Natural killer cell (primary cell): ENCODE measurements at places on chromosomes 16 and 17.

DNA sequence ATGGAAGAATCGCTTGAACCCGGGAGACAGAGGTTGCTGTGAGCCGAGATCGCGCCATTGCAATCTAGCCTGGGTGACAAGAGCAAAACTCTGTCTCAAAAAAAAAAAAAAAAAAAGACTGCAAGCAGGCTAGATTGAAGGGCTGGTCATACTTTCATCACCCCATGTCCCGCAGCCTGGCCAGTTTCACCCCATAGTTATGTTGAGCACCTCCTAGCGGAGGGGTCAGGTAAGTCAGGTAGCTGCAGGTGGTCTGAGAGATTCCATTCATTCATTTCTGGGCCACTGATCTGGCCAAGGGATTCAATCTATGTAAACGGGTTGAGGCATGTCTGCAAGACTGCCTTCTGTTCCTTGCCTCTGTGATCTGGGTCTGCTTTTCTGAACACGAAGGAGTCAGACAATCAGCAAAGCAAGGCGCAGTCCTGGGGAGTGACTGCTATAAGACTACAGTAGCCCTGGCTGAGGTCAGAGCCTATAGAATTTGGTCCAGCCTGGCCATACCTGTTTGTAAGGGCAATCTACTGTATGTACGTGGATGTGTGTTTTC lies 23.6 kb upstream of the BPTF start:
- peaks cover 5% of the 10 kb centered on the region for H3K4me1 ChIP-seq
- no peak for DNase-seq
- H3K27ac ChIP-seq: no peak overlapping the region
- no peaks in the 10 kb centered on the region for H3K27me3 ChIP-seq
- no peaks in the 10 kb centered on the region for H3K36me3 ChIP-seq

DNA sequence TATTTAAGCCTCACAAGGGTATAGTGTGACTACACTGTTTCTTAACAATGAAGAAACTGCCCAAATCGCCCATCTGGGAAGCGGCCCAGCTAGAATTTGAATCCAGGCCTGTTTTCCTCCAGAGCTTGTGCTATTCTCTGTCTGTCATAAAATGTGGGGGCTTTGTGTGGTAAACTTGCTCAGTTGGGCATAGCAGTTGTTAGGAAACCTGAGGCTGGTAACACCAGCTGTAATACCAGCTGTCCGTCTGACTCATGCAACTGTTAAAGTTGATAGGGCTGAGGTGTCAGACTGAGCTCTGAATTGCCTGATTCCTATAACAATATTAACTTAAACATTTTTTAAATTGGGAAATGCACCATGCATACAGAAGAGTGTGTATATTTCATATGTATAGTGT lies 9.3 kb downstream of the NOD2 start:
- H3K4me3 ChIP-seq: no peak overlapping the region
- H3K27ac ChIP-seq: no peak overlapping the region
- no peak for DNase-seq
- H3K36me3 ChIP-seq: no peaks in the 10 kb centered on the region

DNA sequence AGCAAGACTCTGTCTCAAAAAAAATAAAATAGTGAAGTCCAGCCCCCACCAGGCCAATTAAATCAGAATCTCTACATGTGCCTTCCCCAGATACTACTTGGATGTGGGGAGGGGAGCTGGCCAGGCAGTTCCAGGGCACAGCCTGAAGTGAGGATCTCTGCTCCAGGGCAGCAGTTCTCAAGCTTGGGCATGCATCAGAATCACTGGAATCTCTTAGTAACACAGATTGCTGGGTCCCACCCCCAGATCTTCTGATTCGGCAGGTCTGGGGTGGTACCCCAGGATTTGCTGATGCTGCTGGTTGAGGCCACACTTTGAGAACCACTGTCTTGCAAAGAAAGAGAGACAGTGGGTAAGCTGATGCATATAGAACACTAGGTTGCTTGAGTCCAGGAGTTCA lies 8.3 kb upstream of the CDH5 start:
- no peak overlapping the region for H3K4me3 ChIP-seq
- no peaks in the 10 kb centered on the region for H3K36me3 ChIP-seq
- H3K4me1 ChIP-seq: peaks cover 18% of the 10 kb centered on the region
- H3K27me3 ChIP-seq: peaks cover 3% of the 10 kb centered on the region
- no peak for DNase-seq

DNA sequence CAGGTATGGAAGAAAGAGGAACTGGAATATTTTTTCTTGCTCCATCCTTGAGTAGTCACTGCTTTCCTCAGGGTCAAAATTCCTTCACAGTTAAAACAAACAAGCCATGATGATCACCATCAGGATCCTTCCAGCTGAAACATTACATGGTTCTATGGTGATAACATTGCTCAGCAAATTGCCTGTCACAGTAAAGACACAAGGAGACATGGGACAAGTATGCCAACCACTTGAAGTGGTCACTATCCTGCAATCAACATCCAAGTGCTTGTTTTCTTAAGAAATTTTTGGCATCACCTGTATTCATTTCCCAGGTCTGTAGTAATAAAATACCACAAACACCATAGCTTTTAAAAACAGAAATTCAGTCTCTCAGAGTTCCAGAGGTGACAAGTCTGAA lies 662.2 kb downstream of the CDH8 start:
- DNase-seq: no peak
- H3K36me3 ChIP-seq: no peaks in the 10 kb centered on the region
- H3K4me1 ChIP-seq: no peaks in the 10 kb centered on the region
- no peak overlapping the region for H3K27ac ChIP-seq
- H3K4me3 ChIP-seq: no peak overlapping the region
- no peaks in the 10 kb centered on the region for H3K27me3 ChIP-seq

- peaks cover 36% of the 10 kb centered on the region for H3K4me1 ChIP-seq
- peak within 1 kb of the TSS; percentile 86 for H3K27ac ChIP-seq
- peak within 1 kb of the TSS; percentile 92 for H3K4me3 ChIP-seq
- peak; percentile 78 for DNase-seq
- H3K27me3 ChIP-seq: no peaks in the 10 kb centered on the region
- peaks cover 2% of the 10 kb centered on the region for H3K36me3 ChIP-seq
Measured at GRCh38 chr16:726438-727290, at the start of the genes CCDC78 and HAGHL. Gene CCDC78, minus strand, starts transcription at chr16:726443. Its CDS starts 76 bp downstream, at chr16:726367. Gene HAGHL, plus strand, starts transcription at chr16:727106. Its CDS starts 404 bp downstream, at chr16:727510.

GRCh38 chr16:31229501-31229900 lies 12.6 kb upstream of the PYDC1 start:
- H3K4me3 ChIP-seq: no peak overlapping the region
- H3K27ac ChIP-seq: no peak overlapping the region
- no peaks in the 10 kb centered on the region for H3K27me3 ChIP-seq
- no peaks in the 10 kb centered on the region for H3K36me3 ChIP-seq
- H3K4me1 ChIP-seq: no peaks in the 10 kb centered on the region

DNA sequence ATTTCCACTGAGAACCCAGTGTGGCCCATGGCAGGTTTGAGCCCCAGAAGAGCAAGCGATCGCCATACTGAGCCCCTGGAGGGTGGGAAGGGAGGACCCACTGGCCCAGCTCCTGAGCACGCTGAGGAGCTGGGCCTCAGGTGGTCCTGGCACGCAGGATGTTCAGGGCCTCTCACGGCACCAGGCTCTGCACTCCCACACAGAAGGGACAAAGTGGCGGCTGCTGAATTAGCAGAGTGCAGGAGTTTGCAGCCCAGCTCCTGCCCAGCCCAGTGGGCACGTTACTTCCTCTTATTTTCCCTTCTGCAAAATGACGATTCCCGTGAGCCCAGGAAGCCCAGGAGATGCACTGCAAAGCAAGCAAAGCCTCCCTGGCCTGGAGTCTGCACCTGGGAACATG lies 42.3 kb upstream of the MTSS2 start:
- H3K4me1 ChIP-seq: no peaks in the 10 kb centered on the region
- DNase-seq: no peak
- no peaks in the 10 kb centered on the region for H3K27me3 ChIP-seq
- H3K36me3 ChIP-seq: peaks cover 24% of the 10 kb centered on the region
- no peak overlapping the region for H3K4me3 ChIP-seq

DNA sequence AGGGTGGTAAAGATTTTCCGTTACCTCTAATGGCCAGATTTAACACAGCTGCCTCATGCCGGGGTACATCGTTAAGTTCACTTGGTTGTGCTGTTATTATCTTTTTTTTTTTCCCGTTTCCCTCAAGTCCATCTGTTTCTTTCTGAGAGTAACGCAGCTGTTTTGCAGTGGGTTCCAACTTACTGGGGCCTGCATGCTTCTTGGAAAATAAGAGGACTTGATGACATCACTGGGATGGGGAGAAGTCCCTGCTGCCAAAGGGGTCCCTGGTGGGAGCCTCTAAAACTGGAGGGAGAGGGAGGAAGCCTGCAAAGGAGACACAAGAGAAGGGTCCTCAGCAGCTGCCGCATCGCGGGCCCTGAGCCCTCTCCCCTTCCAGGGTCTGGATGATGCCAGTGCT lies 77.8 kb upstream of the NOL11 start:
- no peak for DNase-seq
- no peaks in the 10 kb centered on the region for H3K27me3 ChIP-seq
- H3K4me3 ChIP-seq: no peak overlapping the region
- no peaks in the 10 kb centered on the region for H3K4me1 ChIP-seq

DNA sequence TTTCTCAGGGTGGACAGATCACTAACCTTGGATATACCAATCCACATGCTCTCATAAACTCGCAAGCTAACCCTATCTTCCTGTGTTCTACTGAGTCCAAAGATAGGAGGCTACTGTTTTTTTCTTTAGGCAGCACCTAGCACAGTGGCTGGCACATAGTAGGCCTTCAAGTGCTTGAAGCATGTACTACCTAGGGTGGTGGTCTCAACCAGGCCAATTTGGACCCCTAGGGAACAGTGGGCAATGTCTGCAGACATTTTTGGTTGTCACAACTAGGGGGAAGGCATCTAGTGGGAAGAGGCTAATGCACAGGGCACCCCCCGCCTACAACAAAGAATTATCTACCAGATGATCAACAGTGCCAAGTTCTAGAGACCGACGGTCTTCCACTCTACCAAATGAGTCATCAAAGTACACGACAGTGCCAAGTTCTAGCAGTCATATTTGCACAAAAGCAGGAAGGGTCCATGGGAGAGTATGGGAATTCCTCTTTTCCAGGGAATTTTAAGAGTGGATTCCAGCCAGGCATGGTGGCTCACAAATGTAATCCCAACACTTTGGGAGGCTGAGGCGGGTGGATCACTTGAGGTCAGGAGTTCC lies 390.3 kb downstream of the SLC39A11 start:
- no peak overlapping the region for H3K27ac ChIP-seq
- no peaks in the 10 kb centered on the region for H3K27me3 ChIP-seq
- no peaks in the 10 kb centered on the region for H3K36me3 ChIP-seq
- no peak for DNase-seq
- no peak overlapping the region for H3K4me3 ChIP-seq

DNA sequence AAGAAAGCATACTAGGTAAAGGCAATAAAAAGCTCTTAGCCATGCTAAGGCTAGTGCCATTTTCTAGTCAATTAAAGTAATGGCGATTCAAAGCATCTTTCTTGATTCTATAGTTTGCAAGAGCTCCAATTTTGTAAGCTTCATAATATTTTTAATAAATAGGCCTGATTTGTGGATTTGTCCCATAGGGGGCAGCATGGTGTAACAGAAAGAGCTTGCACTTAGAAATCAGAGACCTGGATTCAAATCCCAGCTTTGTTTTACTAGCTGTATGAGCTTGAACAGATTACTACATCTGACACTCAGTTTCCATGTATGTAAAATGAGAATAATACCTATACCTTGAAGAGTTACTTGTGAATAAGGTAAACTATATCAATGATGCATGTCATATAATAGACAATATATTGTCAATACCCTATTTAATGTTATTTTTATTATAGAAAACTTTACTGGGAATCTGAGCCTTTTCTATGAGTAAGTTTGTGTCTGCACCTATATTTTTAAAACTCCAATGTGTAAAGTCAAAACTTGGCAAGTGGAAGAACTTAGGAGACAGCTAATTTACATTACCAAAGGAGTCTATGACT lies 93.6 kb upstream of the NOG start:
- H3K27me3 ChIP-seq: peaks cover 3% of the 10 kb centered on the region
- no peaks in the 10 kb centered on the region for H3K4me1 ChIP-seq
- no peaks in the 10 kb centered on the region for H3K36me3 ChIP-seq
- H3K4me3 ChIP-seq: no peak overlapping the region
- H3K27ac ChIP-seq: no peak overlapping the region

GRCh38 chr16:17258848-17259713 lies 211.7 kb downstream of the XYLT1 start:
- peak overlapping the region; percentile 17 for H3K27ac ChIP-seq
- DNase-seq: no peak
- peaks cover 9% of the 10 kb centered on the region for H3K36me3 ChIP-seq
- no peak overlapping the region for H3K4me3 ChIP-seq

DNA sequence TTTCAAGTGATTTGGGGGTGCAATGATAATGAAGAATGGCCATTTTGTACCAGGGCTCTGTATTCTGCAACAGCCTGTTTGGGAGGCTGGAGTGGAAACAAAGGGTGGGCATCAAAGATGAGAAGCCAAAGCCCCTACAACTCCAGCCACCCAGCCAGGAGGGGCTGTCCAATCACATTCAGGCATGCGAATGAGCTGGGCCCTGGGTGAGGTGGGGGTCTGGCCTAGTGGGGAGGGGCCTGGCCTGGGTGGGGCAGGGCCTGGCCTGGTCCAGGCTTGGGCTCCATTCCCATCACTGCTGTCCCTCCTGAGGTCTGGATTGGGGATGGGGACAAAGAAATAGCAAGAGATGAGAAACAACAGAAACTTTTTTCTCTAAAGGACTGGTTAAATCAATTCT lies 6.4 kb downstream of the AOC3 start:
- H3K4me1 ChIP-seq: no peaks in the 10 kb centered on the region
- no peaks in the 10 kb centered on the region for H3K27me3 ChIP-seq
- no peak overlapping the region for H3K27ac ChIP-seq
- no peak for DNase-seq
- no peaks in the 10 kb centered on the region for H3K36me3 ChIP-seq
- no peak overlapping the region for H3K4me3 ChIP-seq

GRCh38 chr17:50080096-50080480 lies 15.1 kb upstream of the PDK2 start:
- no peak overlapping the region for H3K27ac ChIP-seq
- H3K4me3 ChIP-seq: no peak overlapping the region
- no peaks in the 10 kb centered on the region for H3K36me3 ChIP-seq
- H3K4me1 ChIP-seq: no peaks in the 10 kb centered on the region
- no peak for DNase-seq

DNA sequence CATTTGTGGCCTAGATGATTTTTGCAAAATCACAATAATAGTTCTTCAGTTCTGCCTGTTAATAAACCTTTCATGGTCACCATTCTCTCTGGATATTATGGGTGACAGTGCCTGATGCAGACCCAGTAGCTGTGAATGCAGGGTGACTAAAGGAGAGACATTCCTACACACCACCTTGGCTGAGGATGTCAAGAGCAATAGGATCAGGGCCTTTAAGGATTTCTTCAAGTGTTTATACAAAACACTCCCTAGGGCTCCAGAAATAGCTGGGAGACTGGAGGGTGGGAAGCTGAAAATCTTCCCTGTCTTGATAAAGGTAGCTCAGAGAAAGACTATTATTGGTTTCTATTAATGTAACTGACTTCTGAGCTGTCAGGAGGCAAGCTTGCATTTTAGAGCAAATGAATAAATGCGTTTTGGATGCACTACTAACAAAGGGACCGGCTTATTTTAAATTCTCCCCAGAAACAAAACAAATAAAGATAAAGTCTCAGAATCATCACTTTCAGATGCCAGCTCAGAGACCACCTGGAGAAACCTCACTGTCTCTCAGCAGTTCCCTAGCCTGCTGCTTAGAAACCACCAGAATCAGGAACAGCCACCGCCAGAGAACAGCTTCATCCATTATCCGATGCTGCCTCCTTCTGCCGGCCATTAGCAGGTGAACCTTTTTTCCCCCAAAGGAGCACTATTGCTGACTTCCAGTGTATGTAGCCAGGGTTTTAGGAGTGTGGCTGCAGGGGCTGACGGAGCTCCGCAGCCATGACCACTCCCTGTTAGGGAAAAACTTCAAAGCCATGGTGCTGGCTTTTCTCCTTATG lies 171.4 kb upstream of the DYNLRB2 start:
- H3K27me3 ChIP-seq: no peaks in the 10 kb centered on the region
- H3K4me1 ChIP-seq: no peaks in the 10 kb centered on the region

- no peaks in the 10 kb centered on the region for H3K36me3 ChIP-seq
- no peak overlapping the region for H3K4me3 ChIP-seq
- no peaks in the 10 kb centered on the region for H3K4me1 ChIP-seq
- DNase-seq: no peak
Measured at GRCh38 chr16:26442321-26442720, 624.4 kb upstream of the C16orf82 start.
